NCI-H526 (cell line): ENCODE measurements at places on chromosomes 5 and 9.

DNA sequence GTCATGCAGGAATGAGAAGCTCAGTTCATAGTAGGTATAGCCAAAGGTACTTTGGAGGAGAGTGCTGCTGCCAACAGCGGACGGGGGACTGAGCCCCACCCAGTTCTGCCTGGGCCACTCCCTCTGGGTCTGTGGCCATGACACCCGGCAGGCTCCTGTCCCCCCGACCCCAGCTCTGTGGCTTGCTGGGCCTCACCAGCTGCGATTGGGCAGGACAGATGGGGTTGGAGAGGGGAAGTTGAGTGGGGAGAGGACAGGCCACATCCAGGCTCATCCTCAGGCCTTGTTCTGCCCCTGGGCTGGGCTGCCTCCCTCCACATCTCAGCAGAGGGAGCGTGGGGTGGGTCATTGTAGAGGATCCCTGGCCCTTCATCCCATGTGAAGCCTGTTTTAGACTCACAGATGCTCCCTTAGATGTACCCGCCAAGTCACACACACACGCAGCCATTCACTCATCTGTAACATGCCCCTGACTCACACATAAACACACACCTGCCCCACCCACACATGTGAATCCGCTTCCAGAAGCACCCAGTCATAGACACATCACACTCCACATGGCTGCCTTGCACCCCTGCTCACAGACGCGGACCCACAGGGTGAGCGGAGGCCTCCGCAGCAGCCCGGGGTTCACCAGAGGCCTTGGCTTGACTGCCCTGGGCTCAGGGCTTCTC lies 48.8 kb downstream of the NTNG2 start:
- DNase-seq = no peak

DNA sequence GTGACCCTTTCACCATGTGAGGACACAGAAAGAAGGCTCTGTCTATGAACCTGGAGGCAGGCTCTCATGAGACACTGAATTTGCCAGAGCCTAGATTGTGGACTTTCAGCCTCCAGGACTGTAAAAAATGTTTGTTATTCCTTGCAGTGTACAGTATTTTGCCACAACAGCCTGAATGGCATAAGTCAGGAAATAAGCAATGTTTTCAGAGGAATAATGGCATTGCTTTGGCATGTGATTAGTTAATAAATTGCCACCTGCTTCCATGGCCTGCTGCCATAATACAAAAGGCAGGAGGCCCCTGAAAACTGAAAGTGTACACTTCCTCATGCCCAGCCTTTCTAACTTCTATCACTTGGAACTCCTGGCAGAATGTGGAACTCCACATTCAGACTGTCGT lies 408.1 kb downstream of the GADD45G start:
- no peak for DNase-seq

GRCh38 chr5:30100929-30101328 lies 1092.6 kb upstream of the CDH6 start:
- no peak for DNase-seq

- no peak for DNase-seq
Measured at GRCh38 chr5:149962601-149963300, 2.2 kb downstream of the SLC26A2 start.

GRCh38 chr9:31321256-31321655 lies 1063.2 kb upstream of the ACO1 start:
- no peak for DNase-seq

DNA sequence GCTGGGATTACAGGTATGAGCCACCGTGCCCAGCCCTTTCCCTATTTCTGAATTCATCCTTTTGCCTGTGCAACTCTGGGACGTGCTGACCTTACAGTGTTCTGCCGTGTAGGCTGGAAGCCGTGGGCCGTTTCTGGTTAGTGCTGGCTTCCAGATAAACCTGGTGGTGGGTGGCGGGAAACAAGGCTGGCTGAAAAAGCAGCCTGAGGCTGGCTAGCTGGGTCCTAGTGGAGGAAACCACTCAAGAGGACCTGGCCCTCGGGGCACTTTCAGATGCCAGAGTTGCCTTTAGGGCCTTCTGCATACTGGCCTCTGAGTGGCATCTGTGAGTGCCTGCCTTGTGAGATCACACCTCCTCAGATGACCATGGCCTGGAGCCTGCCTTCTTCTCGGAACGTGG lies 26.9 kb downstream of the GALNT12 start:
- no peak for DNase-seq
